Memory B cell (primary cell): ENCODE measurements at places on chromosomes 16 and 17.
A peak's percentile ranks its signal among the peaks of the same experiment; 100 is the strongest.

GRCh38 chr17:56152874-56153602 is at the start of gene ANKFN1:
Gene ANKFN1, plus strand, starts transcription at chr17:56153475. Its CDS starts 59,193 bp downstream, at chr17:56212668.
- no peak for DNase-seq

- DNase-seq: no peak
Measured at GRCh38 chr17:67216578-67217320, 28.2 kb downstream of the HELZ start.

DNA sequence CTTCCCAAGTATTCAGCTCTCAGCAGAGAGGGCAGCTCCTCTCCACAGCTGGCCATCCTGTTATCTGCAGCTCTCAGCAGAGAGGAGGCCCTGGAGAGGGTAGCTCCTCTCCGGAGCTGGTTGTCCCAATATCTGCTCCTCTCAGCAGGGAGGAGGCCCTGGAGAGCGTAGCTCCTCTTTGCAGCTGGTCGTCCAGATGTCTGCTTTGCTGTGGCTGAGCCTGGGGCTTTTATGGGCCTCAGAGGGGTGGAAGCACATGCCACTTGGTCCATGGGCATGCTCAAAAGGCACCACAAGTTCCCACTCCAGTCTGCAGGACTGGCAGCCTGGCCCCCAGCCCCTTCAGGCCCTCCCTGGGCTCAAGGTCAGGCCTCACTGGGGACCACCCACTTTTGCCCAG is 314.3 kb downstream of the KCNJ2 start:
- DNase-seq: no peak

DNA sequence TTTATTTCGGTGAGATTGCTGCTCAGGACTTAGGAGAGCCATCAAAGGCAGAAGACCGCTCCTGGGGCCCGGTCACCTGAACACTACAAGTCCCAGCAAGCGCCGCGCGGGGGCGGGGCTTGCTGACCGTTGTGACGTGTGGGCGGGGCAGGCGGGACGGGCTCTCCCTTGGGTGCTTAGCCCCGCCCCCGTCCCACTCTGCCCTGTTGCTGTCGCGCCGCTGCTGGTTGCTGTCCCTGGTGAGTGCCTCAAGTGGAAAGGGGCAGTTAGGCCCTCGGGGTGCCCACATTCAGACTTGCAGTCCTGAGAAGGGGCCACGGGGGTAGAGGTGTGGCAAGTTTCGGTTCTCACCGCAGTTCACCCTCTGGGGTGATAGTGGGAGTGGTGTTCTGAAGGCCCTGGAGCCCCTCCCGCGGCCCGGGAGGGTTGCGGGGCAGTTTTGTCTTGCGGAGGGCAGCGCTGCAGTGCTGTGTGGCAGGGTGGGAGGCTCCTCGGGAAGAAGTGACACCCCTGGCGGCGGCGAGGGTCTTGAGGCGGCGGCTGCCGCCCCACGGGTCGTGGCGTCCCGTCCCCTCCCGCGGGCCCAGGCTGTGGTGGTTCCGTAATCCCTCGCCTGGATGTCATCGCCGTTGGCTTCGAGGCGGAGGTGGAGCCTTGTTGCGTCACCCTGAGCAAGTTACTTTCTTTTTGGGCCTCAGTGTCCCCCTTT is at the start of gene CALCOCO2:
CALCOCO2 (plus strand) TSS at position 196 of the 709 bp plus-strand sequence. CDS start 10,673 bp downstream, outside the sequence.
- peak; percentile 77 for DNase-seq

DNA sequence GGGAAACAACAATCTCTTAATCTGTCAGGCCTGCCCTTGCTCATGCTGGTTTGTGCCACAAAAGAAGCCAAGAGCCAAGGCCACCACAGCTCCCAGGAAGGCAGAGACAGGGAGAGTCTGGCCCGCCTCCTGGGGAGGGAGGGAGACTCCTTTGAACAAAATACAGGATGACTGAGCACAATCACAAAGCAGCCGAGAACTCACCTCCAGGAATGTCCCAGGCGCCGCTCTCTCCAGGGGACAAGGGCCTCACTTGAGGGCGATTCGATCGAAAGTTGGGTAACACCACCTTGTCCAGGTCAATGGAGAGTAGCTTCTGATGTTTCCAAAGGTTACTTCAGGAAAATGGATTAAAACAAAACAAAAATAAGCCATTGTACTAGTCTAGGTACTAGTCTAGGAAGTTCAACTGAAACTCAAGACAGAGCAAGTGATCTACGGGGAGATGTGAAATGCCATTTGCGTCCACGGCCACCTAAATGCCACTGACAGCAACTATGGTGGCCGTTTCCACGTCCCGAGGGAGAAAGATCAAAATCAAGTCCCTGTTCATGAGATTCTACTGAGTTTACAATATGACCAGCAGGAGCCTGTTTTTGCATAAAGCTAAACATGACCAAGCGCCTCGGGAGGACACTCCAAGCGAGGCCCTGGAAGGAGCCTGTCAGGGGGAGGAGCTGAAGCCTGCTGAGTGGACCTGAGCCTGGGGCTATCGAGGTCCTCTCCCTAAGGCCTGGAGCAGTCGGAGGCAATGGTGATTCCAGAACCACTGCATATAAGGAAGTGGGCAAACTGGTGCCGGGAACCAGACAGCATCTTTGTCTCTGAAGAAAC is 13.4 kb upstream of the SLC38A8 start:
- no peak for DNase-seq

GRCh38 chr17:64147110-64148016 is 17.4 kb upstream of the ERN1 start:
- DNase-seq: no peak

DNA sequence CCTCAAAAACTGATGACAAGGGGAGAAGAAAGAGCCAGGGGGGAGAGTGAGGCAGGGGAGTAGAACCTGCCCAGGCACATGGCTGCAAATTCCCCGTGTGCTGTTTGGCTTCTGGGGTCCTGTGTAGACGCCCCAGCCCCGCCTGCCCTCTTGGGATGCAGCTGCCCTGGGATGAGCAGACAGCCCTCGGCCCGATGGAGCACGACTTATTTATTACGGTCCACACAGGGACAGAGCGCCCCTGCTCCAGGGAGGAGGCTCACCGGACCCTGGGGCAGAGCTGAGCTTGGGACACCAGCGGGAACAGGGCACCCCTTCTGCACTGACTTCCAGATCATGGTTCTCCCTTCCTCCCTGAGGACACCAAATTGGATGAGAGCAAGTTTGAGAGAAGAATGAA is 9.1 kb downstream of the LDHD start:
- no peak for DNase-seq

GRCh38 chr16:84928679-84929420 is 82.5 kb downstream of the ZDHHC7 start:
- DNase-seq: no peak
